Hindlimb muscle (tissue), 1 donor: ENCODE measurements at places on chromosomes 5 and 9. TPM values are rescaled to one million over a fixed set of nuclear protein-coding genes. Genes with fewer than 3 reads are reported as not detected.

Gene GAPVD1
- 21.2 TPM for polyA plus RNA-seq

Gene PCDHB7
- polyA plus RNA-seq: 3.2 TPM

Gene IQGAP2
- 6.6 TPM for polyA plus RNA-seq

Gene C5orf34
- polyA plus RNA-seq: 2.6 TPM

- DNase-seq: peak; percentile 7
Measured at GRCh38 chr5:172235132-172235780, 41.3 kb downstream of the EFCAB9 start.

- no peak for DNase-seq
Measured at GRCh38 chr5:159155960-159156359, 53.4 kb downstream of the RNF145 start.

GRCh38 chr5:1776831-1777230, 22.8 kb downstream of the MRPL36 start:
- no peak for DNase-seq

DNA sequence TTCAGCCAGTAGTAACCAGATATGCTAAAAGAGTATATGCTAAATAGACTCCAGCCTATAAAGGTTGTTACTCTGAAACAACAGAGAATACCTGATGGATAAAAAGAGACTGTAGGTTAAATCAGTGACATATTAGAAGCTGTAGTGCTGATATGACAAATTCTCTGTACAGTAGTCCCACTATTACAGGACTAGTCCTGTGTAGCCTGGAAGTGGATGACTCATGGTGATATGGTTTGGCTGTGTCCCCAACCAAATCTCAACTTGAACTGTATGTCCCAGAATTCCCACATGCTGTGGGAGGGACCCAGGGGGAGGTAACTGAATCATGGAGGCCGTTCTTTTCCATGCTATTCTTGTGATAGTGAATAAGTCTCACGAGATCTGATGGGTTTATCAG, 276.2 kb upstream of the POU5F2 start:
- no peak for DNase-seq

GRCh38 chr9:133978226-133978898, 13.8 kb downstream of the VAV2 start:
- DNase-seq: no peak

DNA sequence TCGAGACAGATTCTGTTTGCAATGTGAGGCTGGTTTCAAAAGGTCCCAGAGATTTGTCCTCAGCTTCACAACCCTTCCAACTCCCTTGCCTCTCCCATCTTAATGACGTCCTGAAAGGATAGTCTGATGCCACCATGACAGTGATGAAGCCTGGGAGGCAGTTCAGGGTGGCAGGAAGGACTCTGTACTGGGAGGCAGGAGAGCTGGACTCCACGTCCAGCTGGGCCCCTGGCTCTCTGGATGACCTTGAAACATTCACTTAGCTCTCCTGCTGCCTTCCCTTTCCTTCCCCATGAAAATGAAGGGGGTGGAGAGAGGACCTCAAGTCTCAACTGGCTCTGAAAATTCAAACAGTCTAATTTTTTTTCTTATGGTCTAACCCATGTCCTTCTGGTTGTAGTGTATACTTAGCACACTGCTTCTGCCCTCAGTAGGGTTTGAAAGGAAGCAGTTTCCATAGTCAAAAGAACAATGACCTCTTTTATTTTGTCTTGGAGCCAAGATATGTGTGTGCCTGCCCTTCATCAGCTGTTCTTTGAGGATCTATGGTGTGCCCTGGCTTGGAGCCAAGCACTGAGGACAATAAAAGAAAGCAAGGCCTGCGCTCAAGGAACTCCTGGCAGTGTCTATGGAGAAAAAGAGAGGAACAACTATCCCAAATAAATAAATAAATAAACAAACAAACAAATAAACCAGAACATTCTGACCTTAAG, 188.3 kb downstream of the GRIA1 start:
- no peak for DNase-seq

DNA sequence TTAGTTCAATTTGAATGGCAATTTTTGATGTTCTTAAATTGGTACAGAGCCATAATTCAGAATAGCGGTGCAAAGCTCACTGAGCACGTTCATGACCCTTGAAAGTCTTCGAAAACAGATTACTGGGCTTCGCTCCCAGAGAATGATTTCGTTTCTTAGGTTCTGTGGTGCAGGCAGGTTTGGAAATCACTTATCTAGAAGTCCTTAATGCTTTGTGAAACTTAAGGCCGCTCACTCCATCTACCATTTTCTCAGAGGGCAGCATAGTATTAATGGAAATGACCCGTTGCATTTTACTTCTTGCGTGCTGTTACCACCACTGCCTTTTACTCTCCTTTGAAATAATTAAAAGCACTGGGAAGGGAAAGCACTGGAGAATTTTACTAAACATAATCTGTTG, 2.9 kb upstream of the MAT2B start:
- no peak for DNase-seq

DNA sequence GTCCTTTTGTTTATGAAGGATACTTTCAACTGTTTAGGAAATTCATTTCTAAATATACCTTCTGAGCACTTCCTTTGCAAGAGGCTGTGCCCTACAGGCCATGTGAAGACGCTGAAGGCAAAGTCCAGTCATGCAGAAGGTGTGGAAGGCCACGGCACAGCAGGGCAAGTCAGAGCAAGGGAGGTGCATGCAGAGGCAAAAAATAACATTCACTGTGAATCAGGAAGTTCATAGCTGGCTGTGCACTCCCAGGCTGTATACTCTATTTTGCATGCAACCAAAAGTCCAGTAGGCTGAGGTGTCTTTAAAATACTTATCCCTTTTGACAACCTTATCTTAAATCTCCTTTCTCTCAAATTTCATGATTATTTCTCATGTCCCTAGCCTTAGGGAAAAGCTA, 50.3 kb downstream of the GNAQ start:
- DNase-seq: no peak

GRCh38 chr5:116778032-116778431, 203.4 kb upstream of the SEMA6A start:
- peak; percentile 18 for DNase-seq

- peak; percentile 73 for DNase-seq
Measured at GRCh38 chr5:132259069-132259851, 1.8 kb downstream of the PDLIM4 start.
